Stimulated activated CD8-positive, alpha-beta memory T cell treated with anti-CD3 and anti-CD28 coated beads, Interleukin-4, amount 100 ng/mL, for 48 hours (primary cell): ENCODE measurements at places on chromosomes 5 and 9.

DNA sequence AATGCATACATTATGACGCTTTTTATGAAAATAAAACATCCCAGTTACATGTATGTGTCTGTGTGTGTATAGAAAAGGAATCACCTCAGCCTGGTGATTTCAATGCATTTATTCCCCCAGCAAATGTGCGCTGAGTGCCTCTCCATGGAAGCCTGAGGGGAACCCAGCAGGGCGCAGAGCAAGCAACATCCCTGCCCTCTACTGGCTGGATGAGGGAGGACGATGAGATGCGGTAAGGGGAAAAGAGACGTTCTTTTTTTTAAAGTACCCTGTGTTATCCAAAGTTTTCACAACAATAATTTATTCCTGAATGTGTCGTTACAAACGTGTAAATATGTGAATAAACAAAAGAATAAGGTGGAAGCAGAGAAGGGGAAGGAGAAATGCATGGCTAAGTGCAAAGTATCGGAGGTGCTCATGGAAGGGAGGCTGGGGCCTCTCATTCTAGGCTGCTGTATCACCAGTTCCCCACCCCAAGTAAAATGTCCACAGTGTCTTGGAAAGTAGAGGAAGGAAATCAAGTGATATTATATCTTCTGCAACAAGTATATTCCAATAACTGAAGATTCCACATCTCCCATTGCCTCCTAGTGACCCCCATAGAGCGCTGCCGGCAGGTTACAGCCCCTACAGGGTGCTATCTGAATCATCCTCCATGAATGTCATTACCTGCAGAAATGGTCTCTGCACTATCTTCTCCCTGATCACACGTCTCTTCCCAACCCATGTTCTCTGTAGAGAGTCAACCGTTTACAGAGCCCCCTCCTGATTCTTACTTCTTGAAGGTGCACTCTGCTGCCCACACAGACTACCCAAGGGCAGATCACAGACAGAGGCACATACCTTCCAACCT lies 13.0 kb upstream of the ABLIM3 start:
- DNase-seq = peak; percentile 36

DNA sequence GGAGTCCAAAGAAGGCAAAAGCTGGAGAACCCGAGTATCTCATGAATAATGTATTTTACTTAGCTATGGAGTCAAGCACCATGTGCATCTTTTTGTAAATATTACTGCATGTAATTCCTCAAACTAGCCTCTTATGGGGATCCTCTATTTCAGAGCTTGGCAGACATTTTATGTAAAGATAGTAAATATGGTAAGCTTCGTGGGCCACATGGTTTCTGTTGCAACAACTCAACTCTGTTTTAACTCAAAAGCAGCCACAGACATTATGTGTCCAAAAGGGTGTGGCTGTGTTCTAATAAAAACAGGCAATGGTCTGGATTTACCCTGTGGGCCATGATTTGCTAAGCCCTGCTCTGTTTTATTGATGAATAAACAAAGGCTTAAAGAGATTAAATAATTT lies 17.3 kb downstream of the DAPK1 start:
- DNase-seq = no peak

DNA sequence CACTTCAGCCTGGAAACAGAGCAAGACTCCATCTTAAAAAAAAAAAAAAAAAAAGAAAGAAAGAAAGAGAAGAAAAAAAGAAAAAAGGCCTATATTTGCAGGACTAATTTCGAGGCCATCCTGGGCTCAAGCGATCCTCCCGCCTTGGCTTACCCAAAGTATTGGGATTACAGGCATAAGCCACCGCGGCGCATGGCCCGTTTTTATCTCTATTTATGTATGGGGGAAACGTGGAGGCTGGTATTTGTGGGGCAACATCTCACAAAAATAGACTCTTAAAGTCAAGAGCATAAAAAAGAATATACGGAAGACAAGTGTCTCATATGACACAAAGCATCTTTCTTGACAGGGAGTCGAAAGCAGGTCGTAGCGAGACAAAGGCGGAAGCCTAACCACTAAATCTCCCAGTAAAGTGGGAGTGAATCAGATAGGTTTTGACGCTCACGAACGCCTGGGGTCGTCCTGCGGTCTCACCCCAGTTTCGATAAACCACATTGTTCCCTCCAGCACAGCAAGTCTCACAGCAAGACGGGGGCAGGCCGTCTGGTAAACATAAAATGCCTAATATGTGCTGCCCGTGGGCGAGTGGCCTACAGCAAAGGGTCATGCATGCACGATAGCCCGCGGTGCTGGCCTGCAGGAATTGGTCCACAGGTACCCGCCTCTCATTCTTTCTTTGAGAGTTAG lies 1.8 kb upstream of the TRIM41 start:
- DNase-seq = peak; percentile 78

DNA sequence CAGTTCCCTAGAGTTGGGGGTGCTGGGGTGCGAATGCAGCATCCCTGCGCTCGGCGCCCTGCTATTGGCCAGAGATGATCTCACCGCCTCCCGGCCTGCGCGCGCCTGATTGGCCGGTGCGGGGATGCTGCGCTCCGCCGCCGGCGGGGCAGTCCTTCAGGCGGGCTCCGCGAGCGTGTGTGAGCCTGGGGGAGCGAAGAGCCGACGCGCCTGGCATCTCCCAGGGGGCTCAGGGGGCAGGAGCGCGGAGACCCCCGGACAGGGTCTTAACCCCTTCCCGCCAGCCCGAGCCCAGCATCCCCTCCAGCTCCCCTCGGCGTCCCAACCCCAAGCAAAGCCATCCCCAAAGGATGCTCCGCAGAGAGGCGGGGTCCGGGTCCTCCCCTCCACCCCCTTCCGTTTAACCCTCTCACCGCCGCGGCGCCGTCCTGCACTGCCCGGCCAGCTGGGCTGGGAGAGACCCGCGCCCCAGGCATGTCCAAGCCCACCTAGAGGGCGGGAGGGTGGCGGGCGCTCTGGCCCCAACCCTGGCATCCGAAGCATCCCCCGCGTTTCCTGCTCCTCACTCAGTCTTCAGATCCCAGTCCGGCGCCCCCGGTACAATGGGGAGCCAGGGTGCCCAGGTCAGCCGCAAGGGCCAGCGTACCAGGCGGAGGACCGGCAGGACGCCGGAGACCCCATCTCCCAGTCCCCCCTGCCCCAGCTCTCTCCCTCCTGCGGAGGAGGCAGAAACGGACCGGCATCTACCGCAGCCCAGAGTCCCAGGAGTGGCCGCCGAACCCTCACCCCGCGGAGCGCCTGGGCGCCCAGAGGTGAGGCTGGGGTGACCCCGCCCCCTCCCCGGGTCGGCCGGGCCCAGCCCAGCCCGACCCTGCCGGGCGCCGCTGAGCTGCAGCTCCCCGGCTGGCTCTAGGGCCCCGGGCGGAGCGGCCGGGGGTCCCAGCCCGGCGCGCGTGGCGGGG lies 19.3 kb upstream of the TOR2A start:
- no peak for DNase-seq

GRCh38 chr5:107289030-107289714 lies 381.6 kb downstream of the EFNA5 start:
- no peak for DNase-seq

- DNase-seq = no peak
Observed at GRCh38 chr5:163661360-163661759, 155.9 kb downstream of the MAT2B start.

- DNase-seq = peak; percentile 25
Observed at GRCh38 chr5:10601246-10602030, 37.6 kb downstream of the ANKRD33B start.

- no peak for DNase-seq
Observed at GRCh38 chr9:122223435-122223834, 5.3 kb downstream of the LHX6 start.

GRCh38 chr9:108048406-108049025 lies 558.9 kb upstream of the KLF4 start:
- DNase-seq = no peak

GRCh38 chr5:10126900-10127299 lies 122.8 kb downstream of the ATPSCKMT start:
- DNase-seq = no peak

- DNase-seq = no peak
Observed at GRCh38 chr5:176883700-176884570, 15.2 kb downstream of the HK3 start.

DNA sequence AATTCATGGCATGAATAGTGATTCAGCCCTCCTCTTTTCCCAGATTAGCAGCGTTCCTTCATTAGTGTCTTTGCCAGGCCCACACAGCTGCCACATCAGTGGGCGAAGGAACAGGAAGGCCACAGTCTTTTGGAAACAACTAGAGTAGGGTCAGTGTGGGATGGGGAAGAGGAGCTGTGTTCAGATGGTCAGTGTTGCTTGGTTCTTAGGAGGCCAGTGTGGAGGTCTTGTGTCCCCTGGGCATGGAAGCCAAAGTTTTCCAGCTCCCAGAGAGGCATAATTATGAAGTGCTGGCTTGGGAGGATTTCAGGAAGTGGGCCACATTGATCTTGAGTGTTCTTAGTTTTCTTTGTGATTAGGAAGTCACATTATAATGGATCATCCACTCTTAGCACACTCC lies 269.6 kb downstream of the PSAT1 start:
- DNase-seq = no peak

DNA sequence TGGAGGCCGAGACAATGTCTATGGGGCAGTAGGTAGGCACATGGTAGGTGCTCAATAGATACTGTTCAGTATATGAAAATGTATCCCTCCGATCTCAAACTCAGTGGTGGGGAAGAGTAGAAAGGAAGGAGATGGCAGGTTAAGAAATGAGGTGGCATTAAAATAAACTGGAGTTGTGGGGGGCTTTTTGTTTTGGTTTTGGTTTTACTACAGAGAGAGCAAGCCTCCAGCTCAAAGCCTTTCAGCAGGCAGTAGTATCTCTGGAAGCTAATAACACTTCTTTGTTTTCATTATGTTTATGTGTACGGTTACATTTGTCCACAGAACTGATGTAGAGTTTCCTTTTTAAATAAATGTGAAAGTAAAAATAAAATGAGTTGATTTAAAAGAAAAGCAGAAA lies 8.6 kb downstream of the MFAP3 start:
- no peak for DNase-seq

DNA sequence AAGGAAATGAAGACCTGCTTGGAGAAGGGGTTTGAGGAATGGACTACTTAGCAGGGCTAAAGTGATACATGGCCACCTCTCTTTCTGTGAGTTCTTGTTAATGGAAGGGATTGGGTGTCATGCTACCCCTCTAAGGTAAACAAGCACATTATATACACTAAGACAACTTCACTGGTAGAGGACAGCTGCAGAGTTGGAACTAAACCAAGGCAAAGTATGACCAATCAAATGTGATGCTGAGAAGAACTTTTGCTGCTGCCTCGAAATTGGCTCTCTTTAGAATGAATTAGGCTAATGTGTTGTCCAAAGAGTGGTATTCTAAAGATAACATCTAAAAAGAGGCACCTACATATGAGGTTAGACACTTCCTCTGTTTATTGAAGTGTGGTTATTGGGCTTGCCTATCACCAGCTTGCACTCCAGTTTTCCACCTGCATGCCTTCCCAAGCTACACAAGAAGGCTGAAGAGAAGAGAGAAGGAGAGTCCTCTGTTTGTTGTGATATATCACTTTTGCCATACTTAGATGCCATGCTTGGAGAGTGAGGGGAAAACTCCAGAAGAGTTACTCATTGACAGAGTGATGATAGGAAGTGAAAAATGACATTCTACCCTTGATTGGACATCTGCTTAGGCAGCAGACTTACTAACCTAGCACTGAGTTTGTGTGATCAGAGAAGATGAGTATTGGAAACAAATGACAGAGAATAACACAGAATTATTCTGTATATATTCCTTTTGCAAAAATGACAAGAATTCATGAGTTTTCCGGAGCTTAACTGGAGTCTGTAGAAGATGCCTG lies 536.1 kb downstream of the ZNF608 start:
- no peak for DNase-seq

DNA sequence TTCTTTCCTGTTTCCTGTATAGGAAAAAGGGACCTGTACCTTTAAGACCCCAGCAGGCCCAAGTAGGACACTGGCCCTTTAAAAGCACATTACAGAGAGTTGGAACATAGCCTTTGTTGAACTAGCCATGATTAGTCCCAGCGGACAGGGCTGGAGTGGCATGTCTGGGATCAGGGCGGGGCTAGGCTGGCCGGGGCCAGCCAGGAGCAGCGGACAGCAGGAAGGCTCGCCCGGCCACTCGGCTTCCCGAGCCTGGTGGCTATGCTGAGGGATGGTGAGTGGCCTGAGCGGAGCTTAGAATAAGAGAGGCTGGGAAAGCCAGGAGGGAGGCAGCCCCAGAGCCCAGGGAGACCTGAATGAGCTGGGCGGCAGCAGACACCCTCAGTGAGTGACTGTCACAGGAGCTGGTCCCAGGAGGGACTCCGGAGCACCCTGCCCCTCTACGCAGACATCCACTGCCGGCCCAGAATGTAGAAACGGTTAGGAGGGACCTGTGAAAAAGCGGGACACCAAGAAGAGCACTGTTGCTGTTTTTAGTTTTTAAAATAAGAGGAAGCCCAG lies 92.1 kb downstream of the DAB2IP start:
- DNase-seq = no peak

DNA sequence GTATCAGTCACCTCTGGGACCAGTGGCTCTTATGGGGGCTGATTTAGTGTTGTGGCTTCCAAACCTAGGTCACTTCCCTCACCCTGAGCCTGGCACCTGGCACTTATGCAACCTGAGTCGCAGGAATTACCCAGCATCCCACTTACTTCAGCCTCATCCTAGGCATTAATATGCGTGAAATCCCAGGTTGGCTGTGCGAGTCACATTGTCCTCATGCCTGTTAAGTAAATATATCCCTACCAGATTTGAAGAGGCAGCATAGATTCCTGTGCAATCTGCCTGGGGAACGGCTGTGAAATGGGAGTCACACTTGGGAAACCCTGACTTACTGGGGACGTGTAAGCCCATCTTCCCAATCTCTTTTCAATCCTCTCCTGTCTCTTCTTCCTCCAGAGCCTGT lies 42.7 kb upstream of the AKNA start:
- no peak for DNase-seq

- DNase-seq = no peak
Observed at GRCh38 chr5:102249381-102249780, 46.7 kb downstream of the SLCO4C1 start.

DNA sequence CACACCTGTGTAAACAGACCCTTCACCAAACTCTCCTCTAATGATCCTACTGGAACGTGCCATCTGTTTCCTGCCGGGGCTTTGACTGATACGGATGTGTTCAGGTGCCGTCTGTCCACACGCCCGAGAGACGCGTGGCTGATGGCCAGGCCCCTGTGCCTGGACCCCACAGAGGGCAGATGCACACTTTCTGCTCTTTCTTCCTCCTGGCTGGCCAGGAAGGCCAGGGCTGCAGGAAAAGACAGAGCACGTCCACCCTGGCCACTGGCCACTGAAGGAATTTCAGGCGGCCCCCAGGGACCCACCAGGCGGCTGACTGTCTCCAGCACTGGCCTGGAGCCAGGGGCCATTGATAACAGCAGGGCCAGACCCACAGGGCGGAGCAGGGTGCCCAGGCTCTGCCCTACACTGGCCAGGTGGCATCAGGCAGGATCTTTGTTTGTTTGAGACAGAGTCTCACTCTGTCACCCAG lies 3.6 kb upstream of the ENG start:
- DNase-seq = no peak

DNA sequence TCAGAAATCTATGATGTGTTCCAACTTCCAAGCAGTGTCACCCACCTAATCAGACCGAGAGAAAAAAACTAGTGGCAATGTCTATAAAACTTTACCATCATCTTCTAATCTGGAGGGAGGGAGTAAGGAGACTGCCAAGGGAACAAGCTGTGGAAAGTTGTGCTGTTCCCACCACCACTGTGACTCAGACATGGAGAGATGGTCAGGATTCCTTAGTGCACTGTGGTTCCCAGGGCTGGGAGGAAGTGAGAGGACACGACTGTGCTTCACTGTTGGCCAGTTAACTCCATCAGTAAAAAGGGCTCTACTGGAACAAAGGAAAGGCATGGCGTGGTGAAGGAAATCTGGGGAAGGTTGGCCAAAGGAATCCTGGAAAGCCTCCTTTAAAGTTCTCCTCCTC lies 18.8 kb downstream of the TICAM2 start:
- no peak for DNase-seq

GRCh38 chr9:98168941-98169488 lies 23.4 kb downstream of the CORO2A start:
- peak; percentile 68 for DNase-seq
